ENCODE measurements at places on chromosomes 7 and 10.

DNA sequence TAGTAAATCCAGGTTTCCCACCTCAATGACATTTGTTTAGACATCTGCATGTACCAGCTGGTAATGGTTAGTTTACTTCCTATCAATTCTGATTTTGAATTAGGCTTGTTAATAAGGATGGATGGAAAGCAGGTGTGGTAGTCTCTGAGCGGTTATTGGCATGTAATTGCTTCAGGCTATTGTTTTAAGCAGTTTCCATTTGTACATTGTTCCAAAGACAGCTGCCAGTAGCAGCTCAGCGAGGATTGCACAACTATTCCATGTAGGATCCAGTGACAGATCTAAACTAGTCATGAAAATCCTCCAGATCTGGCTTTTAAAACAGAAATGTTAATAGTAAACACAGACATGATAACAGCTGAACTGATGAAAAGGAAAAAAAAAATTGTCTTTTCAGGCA is 436.0 kb upstream of the ADARB2 start:
- DNase-seq: no peak

DNA sequence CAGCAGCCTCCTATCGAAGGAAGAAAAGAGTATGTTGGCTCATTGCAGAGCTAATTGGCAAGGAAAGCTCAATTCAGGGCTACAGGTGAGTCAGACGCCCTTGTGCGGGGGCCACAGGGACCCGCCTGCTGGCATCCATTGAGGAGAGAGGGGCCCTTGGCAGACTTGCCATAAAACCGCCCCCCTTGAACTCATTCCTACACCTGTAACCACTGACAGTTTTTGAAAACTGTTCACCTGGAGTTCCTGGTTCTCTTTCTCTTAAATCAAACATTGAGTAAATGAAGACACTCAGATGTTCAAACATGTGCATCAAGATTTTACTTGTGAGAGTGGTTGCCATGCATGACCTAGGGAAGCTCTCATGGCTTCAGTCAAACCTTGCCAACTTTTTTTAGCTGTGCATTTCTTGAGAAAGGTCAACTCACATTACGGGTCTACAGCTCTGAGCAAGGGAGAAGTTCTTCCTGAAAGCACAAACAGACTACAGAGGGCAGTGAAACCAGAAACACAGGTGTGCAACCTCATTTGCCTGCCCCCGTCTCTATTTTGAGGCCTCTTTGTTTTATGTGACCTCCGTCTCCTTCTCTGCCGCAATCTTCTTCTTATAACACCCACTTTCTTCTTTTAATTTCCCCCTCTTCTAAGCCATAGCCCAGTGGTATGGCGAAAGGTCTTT is 87.8 kb downstream of the TBXAS1 start:
- DNase-seq: no peak

- DNase-seq: no peak
Observed at GRCh38 chr7:44216521-44217222, 15.9 kb downstream of the YKT6 start.

DNA sequence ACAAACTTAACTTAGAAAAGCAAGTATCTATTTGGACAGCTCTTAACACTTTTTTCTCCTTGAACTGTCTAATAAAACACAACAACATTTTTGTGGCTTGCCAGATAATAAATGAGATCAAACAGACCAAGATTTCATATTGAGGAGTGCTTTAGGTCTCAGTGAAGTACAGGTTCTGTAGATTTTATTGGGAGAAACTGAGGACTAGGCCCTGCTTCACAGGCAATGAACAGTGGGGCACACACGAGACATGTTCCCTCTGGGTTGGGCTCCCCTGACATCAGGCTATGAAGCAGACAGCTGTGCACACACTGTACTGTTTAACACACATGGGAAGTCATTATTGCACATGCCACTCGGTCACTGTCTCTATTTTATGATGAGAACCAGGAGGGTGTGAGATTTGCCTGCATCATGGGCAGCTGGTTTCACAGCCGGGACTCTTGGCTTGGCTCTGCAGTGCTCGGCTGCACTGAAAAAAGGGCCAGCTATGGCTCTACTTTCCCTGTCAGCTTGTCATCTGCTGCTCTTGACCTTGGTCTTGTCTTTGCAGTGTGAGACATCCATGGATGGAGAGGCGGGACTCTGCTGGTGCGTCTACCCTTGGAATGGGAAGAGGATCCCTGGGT is 4.2 kb downstream of the IGFBP1 start:
- no peak for DNase-seq

DNA sequence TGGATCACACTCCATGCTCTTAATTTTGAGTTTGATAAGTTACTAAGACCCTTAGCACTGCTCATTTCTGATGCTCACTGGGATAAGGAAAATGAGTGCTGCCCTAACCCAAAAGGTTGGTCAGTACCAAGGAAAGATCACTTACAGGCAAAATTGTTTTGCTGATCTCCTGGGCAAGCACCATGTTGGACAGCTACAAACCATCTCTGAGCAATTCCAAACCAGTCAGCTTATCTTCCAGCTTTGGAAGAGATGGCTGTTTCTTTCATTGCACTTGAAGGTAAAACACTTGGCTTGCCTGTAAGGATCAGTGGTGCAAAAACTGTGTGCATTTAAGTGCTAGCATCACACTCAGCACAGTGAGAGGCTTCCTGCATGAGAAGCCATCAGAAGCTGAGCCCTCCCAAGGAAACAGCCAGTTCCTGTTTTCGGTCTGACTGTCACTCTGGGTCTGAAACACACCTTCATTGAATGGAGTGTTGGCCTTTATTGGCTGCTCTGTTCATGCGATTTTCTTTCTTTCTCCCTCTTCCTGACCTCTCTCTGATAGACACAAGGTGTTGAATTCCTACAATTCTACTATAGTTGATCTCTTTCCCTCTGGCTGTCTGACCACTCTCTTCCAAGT is 126.4 kb upstream of the GHITM start:
- no peak for DNase-seq

DNA sequence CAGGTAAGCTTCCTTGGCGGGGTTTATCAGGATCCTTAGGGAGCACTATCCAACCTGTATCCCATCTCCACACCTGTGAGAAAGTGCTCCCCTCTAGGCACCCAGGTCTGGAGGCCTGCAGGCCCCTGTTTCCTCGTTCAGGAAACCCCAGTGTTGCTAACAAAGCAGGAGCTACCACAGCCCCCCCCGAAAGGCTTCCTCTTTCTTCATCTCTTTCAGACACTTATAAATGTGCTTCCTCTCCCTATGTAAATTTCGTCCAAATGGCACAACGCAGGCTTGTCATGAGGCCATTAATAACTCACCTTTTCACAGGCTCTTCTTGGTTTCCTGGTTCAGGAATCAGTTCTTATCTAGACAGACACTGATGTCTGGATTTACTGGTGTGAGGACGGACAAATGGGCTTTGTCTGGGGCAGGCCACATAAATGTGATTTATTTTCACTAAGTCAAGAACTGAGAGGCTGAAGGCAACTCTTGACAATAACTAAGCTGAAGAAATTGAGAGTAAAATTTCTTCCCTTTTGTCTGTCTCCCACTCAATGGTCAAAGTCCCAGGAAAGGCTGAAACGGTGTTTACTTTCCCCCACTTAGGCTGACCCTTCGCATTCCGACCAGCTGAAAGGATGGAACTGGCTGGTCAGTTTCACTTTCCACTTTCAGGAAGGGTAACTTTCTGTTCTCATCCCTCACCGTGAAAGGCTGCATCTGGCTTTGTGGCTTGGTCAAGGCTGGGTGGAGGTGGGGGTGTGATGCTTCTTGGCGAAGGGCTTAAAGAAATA is 46.8 kb downstream of the PIK3AP1 start:
- DNase-seq: no peak

DNA sequence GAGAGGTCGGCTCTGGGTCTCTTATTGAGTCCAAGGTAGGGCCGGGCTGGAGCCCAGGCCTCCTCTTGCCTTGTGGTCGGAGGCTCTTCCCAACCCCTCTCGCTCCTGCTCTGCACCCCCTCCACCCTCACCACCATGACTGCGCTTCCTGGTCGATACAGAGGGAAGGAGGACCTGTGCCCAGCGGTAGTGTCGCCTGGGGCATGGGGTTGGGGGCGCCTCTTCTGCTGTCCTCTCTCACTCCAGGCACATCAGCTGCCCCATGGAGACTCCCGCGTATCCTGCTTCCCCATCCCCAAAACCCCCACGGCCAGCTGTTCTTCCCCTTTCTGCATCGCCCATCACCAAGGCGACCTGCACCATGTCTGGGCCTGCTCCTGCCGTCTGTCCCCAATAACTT is 44.4 kb downstream of the TMEM270 start:
- no peak for DNase-seq

DNA sequence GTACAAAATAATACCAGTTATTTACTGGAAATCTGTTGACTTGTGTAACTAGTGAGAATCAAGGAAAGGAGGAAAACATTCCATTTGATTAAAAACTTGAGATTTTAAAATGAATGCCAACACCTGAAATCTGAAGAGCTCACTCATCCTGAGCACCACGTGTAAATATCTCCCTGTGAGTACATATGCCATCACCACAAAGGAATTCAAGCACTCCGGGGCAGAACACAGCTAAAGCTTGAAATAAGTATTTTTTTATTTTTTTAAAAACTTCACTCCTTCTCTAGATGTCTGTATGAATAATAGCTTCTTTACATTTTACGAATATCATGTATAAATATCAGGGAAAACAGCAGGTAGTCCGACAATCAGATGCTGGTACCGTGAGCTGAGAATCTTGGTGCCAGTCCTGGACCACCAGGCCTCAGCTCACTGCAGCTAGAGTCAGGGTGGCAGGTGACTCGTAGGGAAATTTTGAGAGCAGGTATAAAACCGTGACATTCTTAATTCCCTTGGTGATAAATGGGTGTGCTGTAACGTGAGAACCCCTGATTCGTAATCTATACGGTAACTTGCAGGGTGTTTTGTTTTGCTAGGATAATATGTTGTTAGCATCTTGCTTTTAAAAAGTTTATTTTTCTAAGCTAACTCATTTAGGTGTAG is 12.7 kb downstream of the LMTK2 start:
- no peak for DNase-seq

- DNase-seq: no peak
Observed at GRCh38 chr7:111531993-111532392, 30.3 kb downstream of the IMMP2L start.

DNA sequence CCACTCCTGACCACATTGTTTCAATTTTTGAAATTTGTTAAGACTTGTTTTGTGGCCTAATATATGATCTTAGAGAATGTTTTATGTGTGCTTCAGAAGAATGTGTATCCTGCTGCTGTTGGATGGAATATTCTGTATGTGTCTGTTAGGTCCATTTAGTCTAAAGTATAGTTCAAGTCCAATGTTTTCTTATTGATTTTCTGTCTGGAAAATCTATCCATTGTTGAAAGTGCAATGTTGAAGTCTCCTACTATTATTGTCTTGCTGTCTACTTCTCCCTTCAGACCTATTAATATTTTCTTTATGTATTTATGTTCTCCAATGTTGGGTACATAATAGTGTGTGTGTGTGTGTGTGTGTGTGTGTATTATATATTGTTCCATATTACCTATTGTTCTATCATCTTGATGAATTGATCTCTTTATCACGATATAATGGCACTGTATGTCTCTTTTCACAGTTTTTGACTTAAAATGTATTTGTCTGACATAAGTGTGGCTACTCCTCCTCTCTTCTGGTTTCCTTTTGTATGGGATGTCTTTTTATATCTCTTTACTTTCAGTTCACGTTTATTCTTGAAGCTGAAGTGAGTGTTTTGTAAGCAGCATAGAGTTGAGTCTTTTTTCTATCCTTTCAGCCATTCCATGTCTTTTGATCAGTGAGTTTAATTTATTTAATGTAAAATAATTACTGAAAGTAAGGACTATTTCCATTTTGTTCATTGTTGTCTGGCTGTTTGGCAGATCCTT is 61.3 kb downstream of the AKR1D1 start:
- DNase-seq: no peak

DNA sequence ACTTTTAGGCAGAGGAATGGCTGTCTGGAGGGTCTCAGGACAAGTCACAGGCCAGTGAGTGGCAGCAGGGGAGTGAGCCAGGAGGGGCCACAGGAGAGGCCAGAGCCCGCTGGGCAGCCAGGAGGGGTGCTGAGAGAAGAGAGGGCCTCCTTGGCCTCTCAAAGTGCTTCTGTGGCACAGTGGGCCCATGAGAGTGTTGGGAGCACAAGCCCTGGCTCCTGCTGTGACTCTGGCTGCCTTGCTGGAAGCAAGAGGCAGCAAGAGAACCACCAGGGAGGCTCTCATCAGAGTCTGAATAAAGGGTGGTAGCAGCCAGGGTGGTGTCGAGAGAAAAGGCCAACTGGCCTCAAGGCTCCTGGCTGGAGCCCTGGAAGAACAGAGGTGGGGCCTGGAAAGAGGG is 91.1 kb downstream of the VOPP1 start:
- DNase-seq: no peak

DNA sequence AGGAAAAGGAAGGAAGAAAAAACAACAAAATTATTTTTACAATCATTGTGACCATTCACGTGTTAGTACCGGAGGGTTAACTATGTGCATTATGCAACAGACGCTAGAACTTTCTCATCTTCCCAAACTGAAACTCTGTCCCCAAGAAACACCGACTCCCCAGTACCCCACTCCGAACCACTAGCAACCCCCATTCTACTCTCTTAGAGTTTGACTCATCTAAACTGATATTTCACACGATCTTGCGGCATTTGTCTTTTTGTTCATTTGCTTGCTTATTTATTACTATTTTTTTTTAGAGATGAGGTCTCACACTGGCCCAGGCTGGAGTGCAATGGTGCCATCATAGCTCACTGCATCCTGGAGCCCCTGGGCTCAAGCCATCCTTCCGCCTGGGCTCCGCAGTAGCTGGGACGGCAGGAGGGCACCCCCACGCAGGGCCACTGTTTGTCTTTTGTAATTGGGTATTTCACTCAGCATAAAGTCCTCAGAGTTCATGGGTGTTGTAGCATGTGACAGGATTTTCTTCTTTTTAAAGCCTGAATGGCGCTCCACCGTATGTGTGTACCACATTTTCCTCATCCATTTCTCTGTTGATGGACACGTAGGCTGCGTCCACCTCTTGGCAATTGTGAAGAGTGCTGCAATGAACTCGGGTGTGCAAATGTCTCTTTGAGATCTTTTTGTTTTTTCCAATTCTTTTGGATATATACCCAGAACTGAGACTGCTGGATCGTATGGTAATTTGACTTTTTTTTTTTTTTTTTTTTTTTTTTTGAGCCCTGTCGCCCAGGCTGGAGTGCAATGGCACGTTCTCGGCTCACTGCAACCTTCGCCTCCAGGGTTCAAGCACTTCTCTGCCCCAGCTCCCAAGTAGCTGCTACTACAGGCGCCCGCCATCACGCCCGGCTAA is 9.5 kb downstream of the MNX1 start:
- no peak for DNase-seq

GRCh38 chr7:42880392-42880791 is 31.5 kb downstream of the C7orf25 start:
- DNase-seq: no peak

GRCh38 chr7:40811666-40812065 is 676.9 kb downstream of the SUGCT start:
- no peak for DNase-seq

- DNase-seq: no peak
Observed at GRCh38 chr10:47079204-47079580, 168.0 kb downstream of the PTPN20 start.

DNA sequence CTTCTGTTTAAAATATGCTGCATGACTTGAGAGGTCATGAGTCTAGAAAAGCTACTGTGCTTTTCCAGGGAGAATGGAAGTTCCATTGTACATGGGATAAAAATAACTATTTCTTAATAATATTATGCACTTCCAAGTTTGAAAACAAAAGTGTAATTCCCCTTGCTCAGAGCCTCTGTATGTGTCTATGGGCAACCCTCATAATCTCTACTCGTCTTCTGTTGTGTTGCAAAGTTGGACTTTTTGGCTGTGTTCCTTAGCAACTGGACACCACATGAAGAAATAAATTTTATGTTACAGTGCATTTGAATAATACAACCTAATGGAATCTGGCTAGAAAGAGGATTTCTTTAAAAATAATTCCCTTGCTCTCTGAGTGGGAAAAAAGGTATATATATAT is 242.6 kb downstream of the TWIST1 start:
- DNase-seq: no peak

GRCh38 chr10:2475711-2476217 is 591.6 kb upstream of the PFKP start:
- DNase-seq: no peak
